ENCODE measurements at places on chromosomes 2 and 18. TPM values are rescaled to one million over a fixed set of nuclear protein-coding genes. Genes with fewer than 3 reads are reported as not detected.

The ANKMY1 gene
- 33.6 TPM for total RNA-seq

The CABYR gene
- 1.2 TPM for total RNA-seq

The OR6B2 gene
- total RNA-seq: not detected

The ELOA2 gene
- total RNA-seq: not detected

The SGO2 gene
- 33.0 TPM for total RNA-seq
